Osteocyte (in vitro differentiated cells): ENCODE measurements at places on chromosomes 4 and X.

DNA sequence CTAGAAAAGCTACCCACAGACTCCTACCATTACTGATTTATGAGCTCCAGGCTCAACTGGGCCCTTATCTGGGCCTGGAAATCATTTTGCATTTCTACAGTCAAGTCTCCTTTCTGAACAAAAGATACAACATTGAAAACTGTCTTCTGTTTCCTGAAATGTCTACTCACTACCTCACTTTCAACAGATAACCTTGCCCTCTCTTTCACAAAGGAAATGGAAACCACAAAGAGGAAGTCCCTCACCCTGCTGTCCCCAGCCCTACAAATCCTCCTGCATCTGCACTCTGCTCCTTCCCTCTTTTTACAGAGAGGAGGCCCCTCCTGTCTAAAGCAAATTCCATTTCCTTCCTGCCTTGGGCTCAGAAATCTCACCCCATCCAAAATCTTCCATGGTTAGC, 24.8 kb upstream of the CYBB start:
- DNase-seq = no peak

- DNase-seq = no peak
These were observed 18.1 kb downstream of the PIR start for GRCh38 chrX:15475021-15475420.

- DNase-seq = no peak
These were observed 705 bp downstream of the RPS6KA3 start for GRCh38 chrX:20265726-20266681.

GRCh38 chrX:110125446-110126162, 122.7 kb downstream of the TMEM164 start:
- DNase-seq = no peak

DNA sequence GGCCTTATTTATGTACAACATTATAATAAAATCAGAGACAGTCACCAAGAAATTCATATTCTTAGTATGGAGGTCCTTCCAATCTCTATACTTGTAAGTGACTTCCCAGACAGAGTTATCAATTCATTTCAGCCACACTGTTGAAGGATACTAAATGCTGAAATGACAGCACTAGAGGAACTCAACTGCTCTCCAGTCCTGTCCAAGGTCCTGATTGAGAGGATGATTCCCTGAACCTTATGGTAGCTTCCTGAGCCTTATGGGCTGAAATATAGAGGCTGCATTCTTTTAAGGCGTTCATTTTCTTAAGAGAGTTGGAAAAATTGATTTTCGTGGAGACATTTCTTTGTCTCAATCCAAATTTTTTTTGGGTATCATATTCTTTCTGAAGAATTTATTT, 205.9 kb downstream of the TLL1 start:
- DNase-seq = no peak

DNA sequence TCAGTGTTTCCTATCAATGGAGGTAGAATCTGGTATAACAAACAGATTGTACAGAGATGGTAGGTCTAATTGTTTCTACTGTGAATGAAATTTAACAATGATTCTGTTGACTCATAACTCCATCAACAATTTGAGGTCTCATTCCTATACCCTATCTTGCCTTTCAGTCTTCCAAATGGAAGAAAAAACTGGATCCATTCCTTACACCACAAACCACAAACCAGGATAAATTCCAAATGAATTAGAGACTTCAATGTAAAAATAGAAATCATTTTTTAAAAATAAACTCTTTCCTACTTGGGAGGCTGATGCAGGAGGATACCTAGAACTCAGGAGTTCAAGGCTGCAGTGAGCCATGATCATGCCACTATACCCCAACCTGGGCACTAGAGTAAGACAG, 114.4 kb upstream of the WDR44 start:
- no peak for DNase-seq

DNA sequence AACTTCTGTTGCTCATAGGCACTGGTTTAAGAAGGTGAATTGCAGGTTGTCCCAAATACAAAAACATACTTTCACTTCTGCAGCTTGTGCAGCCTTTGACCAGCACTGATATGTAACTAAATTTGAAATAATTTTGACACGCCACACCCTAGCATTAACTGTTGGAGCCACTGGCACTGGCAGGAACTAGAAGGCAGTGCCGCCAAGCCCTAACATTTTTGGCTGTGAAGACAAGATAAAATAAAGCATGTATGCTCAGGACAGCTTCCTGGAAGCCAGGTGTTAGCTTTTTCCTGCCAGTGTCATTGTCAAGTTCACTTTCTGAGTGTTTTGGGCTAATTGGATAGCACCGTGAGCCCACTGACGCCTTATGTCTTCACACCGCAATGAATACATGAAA, 65.3 kb upstream of the FBXW7 start:
- no peak for DNase-seq

- DNase-seq = no peak
These were observed 3.0 kb upstream of the RBPJ start for GRCh38 chr4:26317766-26318165.

DNA sequence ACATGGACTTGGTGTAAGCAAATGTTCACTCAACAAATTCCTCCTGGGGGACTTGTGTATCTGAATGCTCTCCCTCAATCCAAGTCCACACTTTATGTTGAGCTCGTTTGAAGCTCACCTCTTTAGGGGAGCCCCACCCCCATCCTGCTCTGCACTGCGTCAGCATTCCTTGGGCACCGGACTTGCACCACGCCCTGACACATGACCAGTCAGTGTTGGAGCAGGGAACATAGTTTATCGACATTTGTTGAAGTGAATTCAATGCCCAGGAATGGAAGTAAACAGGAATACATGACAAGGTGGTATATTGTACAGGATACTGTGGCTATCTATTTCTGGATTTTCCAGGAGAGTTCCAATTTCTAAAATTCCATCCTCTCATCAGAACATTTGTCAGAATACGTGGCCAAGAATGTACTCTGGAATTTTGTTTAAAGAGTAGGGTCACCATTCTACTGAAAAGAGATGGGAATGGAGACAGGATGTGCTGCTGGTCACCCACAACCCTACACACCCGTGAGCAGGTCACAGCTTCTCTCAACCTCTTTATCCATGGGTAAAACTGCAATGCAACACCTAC, 60.0 kb upstream of the LNX1 start:
- no peak for DNase-seq

DNA sequence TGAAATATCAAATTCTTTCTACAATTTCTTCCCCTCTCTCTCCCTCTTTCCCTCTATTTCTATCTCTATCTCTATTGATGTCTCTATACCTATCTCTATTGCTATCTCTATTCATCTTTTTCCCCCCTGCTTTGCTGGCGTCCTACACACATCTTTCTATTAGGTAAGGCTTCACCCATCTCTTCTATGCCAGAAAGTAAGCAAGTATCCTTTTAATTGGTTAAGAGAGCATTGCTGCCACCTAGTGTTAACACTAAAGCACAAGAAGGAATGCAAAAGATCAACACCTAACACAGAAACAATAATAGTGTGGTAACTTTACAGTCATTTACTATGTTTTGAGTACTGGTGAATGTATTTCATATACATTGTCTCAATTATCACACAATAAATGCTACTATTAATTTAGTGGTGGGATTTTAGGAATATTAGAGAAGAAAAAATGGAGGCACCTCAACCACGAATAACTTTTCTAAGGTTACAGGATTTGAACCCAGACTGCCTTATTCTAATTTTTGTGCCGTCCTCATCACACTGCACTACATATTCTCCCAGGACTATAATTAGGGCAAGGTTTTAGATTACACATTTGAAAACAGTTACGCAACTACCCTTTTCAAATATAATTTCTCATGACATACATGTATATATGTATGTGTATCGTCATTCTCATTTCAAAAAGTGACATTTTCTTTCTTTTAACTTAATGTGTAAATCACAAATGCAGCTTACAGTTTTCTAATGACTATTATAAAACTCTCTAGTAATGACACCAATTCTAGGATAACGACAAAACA, 3.7 kb upstream of the C4orf36 start:
- DNase-seq = no peak

DNA sequence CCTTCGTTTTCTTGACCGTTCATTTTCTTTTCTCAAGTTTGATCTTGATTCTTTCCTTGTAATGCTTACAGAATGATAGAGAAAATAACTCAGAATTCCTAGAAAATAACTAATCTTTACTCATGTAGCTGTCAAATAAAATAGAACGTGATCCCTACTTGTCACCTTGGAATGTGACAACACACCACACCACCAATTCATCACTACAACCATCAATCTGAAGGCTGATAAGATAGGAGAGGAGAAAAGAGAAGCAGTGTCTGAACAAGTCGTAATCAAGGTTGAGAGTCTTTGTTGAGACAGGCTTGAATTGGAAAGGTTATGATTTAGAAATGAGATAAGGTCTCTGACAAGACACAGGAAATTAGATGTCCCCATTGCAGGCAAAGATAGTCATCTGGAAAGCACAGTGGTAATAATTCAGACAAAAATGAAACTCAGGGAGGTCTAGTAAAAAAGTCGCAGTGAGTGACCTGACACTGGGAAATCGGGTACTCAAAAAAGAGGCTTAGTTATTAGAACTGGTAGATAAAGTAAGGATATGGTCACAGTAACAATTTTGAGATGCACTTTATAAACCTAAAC, 456.2 kb downstream of the FAT4 start:
- no peak for DNase-seq

- no peak for DNase-seq
These were observed 824 bp downstream of the SASH3 start for GRCh38 chrX:129780441-129781105.

DNA sequence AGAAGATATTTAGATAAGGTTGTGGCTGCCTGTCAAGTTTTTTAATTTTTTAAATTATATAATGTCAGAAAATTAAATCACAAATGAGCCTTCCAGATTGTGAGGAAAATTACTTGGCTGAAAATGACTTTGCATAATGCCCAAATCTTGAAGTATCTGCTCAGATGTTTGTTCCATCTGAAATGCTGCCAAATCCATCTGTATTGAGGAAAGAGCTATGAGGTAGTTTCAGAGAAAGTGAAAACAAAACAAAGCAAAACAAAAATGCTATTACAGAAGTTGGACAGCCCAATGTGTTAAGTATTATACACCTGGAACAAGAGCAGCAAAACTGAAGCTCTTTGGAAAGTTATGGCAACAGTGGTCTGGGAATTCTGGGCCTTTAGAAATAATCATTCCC, 23.3 kb upstream of the GUCY1B1 start:
- DNase-seq = no peak

DNA sequence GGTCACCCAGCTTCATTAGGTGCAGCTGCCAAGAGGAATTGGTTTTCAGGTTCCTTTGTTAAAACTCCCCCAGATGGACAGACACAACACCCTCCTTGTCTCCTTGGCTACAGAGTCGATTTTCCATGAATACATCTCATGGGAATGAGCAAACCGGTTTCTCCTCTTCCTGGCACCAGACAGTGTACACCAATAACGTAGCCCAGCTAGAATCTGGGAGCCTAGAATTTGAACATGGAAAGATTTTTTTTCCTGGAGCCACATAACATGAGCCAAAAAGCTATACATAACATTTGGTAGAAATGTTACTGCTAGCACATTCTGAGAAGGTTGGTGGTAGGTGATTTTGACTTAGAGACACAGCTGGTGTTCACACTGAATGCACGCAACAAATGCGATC, 62.9 kb upstream of the SLC34A2 start:
- DNase-seq = no peak

DNA sequence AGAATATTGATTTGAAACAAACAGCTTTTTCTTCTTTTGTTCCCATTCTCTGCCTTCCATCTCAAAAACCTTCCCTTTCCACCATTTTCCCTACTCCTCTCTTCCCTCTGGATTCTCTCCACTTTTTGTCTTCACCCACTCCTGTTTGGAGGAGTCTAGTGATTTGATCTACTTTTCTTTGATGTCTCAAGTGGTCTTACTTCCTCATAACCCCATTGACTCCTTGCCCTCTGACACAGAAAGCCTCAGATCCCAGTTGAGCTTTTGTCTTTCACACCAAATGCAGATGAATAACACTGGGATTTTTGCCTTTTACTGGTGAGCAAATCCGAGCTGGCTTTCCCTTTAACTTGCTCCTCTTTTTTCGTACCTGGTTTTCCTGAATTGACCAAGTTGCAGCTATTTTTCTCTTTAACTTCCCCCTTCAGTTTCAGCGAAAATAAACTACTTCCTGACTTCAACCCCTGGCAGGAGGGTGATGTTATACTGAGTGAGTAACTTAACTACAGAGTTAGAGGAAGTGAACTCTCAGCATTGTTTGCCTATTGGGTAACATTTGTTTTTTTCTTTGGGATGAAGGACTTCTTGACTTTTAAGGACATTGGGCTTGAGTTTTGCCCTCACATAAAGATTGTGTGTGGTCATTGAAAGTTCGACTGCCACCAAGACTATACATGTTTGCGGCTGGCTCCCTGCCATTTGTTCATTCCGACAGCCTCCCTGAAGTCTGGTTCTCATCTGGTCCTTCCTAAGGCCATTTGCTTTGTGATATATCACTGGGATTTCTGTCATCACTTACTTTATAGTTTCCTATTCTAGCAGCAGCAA, 392.8 kb upstream of the NR3C2 start:
- no peak for DNase-seq

DNA sequence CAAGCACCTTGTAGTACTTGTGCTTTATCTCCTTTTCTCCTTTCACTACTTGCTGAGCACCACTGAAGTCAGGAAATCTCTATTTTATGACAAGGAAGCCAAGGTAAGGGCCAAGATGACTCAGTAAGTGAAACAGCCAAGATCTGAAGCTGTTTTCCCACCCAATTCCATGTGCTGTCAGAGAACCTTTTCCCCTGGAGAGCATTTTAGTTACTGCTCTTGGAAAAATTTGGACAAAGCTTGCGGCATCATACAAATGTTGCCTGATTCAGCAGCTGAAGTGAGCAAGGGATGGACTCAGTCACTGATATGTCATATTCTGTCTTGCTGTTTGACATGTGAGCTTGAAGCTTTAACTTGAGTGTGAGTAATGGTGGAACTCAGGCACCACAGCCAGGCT, 391.4 kb downstream of the RAB28 start:
- no peak for DNase-seq

DNA sequence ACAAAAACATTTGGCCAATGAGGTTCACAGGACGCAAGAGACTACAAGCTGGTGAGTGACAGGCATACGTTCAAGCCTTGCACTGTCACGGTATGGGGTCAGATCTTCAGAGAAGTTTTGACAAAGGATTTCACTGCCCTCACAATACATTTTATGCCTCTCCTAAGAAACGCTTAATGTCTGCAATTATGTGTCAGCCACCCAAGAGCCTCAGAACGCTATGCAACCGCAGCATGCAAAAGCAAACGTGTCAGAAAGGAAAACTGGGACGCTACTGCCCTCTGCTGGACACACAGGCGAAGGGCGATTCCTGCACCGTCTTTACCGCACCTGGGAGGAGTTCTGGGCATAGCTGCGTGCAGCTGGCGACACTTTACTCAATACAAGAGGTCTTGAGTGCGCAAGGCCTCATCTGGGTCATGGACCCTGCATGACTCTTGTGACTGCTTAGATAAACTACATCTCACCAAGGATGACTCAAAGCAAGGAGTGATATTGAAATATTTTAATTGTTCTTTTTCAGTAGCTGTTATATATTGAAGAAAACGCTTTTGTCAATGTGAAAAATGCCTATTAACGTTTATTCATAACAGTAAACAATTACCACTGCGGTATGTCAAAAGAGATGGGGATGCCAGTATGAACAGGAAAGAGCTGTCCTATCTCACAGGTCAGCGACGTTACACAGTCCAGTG, 147.6 kb upstream of the FRG1 start:
- DNase-seq = no peak

GRCh38 chrX:41142130-41142910, 57.1 kb downstream of the USP9X start:
- no peak for DNase-seq

GRCh38 chr4:155944516-155944915, 9.2 kb downstream of the CTSO start:
- no peak for DNase-seq

GRCh38 chr4:88846206-88846790, 148.7 kb upstream of the NAP1L5 start:
- no peak for DNase-seq
